ENCODE measurements at places on chromosomes 16 and 17.

DNA sequence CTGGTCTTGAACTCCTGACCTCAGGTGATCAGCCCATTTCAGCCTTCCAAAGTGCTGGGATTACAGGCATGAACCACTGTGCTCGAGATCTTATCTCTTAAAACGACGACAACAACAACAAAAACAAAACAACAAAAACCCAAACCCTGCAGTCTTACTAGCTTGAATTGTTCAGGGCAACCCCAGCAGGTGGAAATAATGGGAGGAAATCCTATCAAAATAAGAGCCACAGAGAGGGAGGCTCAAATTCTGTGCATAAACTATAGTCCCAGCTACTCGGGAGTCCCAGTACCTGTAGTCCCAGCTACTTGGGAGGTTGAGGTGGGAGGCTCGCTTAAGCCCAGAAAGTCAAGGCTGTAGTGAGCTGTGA, 16.5 kb upstream of the ATP6V0A1 start:
- DNase-seq = no peak

GRCh38 chr16:1859650-1860049, 12.3 kb downstream of the MEIOB start:
- DNase-seq = no peak

DNA sequence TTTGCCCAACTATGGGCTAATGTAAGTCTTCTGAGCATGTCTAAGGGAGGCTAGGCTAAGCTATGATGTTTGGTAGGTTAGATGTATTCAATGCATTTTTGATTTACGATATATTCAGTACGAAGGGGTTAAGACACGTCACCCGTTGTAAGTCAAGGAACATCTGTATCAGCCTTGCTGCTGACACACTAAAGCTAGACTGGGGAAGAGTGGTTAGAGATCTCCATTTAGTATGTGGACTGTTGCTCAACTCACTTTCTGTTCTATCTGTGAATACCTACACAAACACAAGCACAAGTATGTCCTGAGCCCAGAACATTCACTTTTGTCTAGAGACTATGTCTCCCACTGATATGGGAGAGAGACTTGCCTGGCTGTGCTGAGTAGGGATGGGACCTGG, 71.5 kb downstream of the VMP1 start:
- DNase-seq = no peak

DNA sequence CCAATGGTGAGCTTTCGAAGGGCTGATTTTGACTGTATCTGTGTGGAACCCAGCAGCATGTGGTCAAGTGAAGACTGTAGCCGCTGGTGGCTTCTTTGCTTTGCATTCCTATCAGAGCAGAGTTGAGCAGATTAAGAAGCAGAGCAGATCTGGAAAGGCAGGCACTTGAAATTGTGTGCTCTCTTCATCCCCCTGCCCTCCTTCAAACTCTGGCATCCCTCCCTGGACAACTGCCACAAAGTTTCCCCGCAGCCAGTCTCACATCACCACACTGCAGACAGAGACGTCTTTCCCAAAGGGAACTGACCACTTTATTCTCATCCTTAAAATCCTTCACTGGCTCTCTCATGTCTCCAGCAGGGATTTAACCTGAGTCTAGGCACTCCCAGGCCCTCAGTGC, 237.1 kb upstream of the DYNLRB2 start:
- DNase-seq = no peak

DNA sequence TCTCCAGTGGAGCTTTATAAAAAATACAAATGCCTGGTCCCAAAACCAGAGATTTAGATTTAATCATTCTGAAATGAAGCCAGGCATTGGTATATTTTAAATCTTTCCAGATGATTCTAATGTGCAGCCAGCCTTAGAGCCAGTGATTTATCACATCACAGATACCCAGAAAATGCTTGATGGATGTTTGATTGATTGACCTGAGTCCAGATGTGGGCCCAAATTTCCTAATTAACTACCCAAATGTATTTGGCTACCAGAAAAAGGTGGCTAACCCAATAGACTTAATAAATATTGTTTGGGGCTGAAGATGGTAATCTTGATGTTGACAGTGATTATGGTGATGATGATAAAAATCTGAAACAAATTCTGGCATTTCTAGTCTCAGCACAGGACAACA, 93.1 kb downstream of the ABCC12 start:
- DNase-seq = no peak

- DNase-seq = peak; percentile 50
Measured at GRCh38 chr16:54431997-54432896, 145.7 kb upstream of the IRX3 start.

GRCh38 chr17:83186226-83186625, 106.8 kb downstream of the METRNL start:
- DNase-seq = no peak
